ENCODE measurements at places on chromosomes 6 and 20. TPM values are rescaled to one million over a fixed set of nuclear protein-coding genes. Genes with fewer than 3 reads are reported as not detected.

DNA sequence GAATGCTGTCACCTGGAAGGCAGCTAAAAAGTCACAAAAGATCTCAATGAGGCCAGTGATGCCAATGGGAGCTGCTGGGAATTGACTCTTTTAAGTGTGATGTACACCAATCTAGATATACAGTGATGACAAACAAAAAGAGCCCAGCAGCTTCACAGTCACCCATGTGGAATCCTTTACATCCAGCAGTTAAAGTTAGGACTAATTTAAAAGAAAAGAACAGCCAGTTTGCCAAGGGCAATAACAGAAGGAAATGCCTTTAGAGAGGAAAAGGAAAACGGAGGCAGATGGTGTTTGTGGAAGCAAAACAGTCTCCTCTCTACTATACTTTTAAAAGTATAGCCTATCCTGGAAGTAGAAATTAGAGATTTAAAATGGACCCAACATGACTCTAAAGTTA lies 873.5 kb downstream of the EPHA7 start:
- no peak for DNase-seq
- H3K36me3 ChIP-seq, result no peaks in the 10 kb centered on the region
- no peaks in the 10 kb centered on the region for H3K4me1 ChIP-seq
- no peak overlapping the region for H3K27ac ChIP-seq

DNA sequence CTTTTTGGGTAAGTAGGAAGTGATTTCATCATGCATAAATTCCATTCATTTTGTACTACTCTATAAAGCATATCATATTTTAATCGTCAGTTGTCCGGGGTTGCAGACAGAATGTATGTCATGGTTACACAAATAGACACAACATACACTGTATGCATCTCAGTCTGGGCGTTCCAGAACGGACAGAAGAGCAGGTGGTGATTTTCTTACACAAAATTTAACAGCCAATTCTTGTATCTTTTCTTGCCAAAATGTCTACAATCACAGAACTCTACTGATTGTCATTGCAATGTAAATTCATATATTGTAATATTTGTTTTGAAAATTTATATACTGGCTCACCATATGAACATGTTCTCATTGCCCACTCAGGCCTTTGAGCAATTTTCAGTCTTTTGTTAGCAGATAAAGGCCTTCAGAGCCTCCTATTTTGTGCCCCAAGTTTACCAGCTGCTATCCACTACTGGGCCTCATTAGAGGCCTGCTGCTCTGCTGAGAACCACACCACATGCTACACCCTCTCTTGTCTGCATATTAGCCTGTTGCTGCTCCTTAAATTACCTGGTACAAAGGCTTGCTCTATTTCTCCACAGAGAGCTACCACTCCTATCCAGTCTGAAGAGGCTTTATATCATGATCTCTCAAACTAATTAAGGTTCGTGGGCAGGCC lies 61.5 kb downstream of the PRDM13 start:
- no peaks in the 10 kb centered on the region for H3K36me3 ChIP-seq
- H3K4me3 ChIP-seq, result no peak overlapping the region
- no peaks in the 10 kb centered on the region for H3K27me3 ChIP-seq
- H3K4me1 ChIP-seq, result peaks cover 6% of the 10 kb centered on the region
- no peak overlapping the region for H3K27ac ChIP-seq

DNA sequence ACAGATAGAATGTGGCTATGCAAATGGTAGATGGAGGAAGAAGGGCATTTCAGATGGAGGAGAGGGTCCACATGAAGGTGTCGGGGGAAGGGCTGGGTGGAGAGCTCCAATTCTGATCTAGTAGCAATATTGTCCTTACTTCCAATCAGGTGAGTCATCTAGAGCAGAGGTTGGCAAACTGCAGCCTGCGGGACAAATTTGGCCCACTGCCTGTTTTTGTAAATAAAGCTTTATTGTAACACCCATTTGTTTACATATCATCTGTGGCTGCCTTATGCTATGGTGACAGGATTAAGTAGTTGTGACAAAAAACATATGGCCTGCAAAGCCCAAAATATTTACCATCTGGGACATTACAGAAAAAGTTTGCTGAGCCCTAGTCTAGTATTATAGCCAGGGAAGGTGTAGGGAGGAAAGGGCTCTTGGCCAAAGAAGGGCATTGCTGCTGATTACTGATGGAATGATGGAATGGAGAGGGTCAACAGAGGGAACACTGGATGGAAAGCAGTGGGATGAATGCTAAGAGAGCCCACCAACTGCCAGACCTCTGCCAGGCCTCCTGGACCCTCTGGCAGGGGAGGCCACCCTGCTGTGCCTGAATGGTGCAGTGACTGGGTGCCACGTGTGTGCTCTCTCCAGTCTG lies 79.8 kb downstream of the SLC22A23 start:
- no peak overlapping the region for H3K4me3 ChIP-seq
- H3K27me3 ChIP-seq, result no peaks in the 10 kb centered on the region
- no peak overlapping the region for H3K27ac ChIP-seq
- no peaks in the 10 kb centered on the region for H3K36me3 ChIP-seq
- DNase-seq, result no peak
- peaks cover 22% of the 10 kb centered on the region for H3K4me1 ChIP-seq

GRCh38 chr6:48021904-48022303 lies 89.1 kb downstream of the PTCHD4 start:
- H3K27me3 ChIP-seq, result no peaks in the 10 kb centered on the region
- no peaks in the 10 kb centered on the region for H3K36me3 ChIP-seq
- peaks cover 4% of the 10 kb centered on the region for H3K4me1 ChIP-seq

GRCh38 chr6:100620085-100620840 lies 155.5 kb upstream of the SIM1 start:
- H3K4me1 ChIP-seq, result no peaks in the 10 kb centered on the region
- H3K4me3 ChIP-seq, result no peak overlapping the region
- H3K27me3 ChIP-seq, result no peaks in the 10 kb centered on the region

DNA sequence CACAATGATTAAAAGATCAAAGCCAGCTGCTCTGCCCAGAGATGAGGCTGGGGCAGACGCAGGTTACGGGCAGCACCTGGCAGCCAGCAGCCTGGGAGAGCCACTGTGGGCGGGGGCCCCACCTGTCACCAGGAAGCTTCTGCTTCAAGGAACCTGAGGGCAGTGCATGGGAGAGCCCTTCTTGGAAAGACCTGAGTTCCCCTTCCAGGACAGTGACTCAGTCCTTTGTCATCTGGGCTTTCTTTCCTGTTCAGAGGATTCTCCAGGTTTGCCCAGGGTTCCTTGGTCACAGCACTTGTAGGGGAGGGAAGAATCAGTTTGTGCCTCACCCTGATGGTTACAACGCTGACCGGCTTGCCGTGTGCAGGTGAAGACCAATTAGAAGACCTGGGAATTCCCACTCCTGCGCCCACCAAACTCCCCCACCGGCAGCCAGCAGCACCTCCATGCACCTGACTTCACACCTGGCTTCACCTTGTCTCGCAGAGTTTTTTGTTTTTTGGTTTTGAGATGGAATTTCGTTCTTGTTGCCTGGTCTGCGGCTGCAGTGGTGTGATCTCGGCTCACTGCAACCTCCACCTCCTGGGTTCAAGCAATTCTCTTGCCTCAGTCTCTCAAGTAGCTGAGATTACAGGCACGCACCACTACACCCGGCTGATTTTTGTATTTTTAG lies 2.0 kb downstream of the ZBP1 start:
- H3K27me3 ChIP-seq, result no peaks in the 10 kb centered on the region
- H3K27ac ChIP-seq, result no peak overlapping the region
- H3K4me3 ChIP-seq, result no peak overlapping the region
- H3K4me1 ChIP-seq, result no peaks in the 10 kb centered on the region

DNA sequence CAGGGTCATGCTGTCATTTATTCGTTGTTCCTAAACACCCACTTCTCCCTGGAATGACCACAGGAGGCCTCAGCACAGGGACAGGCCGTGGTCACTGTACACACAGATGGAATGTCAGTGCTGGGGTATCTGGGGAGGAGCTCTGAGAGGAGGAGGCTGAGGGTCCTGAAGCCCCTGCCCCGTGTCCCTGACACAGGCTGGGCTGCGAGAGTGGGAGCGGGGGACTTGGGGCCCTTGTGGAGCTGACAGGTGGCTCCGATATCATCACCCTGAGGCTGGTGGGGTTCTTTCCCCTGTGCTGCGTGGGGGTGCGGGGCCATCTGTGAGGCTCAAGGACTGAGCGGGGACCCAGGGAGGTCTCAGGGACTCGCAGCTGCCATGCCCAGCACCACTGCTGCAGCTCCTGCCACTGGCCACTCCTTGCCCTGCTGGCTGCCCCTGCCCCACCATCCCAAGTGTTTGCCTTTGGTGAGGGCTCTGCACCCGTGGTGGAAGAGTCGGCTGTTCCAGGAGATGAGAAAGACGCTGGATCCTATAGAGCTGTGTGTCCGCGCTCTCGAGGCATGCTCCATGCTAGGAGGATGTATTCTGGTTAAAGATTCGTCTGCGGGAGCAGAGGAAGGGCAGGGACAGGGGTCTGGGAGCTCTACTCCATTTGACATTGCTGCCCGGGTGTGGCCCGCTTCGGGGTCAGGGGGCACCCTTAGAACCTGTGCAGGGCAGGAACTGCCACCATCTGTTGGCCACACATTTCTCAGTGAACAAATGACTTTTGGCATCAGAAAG lies 18.9 kb downstream of the NPEPL1 start:
- no peaks in the 10 kb centered on the region for H3K36me3 ChIP-seq
- H3K4me3 ChIP-seq, result no peak overlapping the region
- no peaks in the 10 kb centered on the region for H3K4me1 ChIP-seq
- no peaks in the 10 kb centered on the region for H3K27me3 ChIP-seq
- no peak for DNase-seq

- no peak overlapping the region for H3K27ac ChIP-seq
- no peaks in the 10 kb centered on the region for H3K27me3 ChIP-seq
- no peaks in the 10 kb centered on the region for H3K4me1 ChIP-seq
Measured at GRCh38 chr6:43413002-43413401, 14.3 kb upstream of the ABCC10 start.

- H3K27ac ChIP-seq, result no peak overlapping the region
- no peak overlapping the region for H3K4me3 ChIP-seq
- DNase-seq, result no peak
- H3K27me3 ChIP-seq, result no peaks in the 10 kb centered on the region
- H3K36me3 ChIP-seq, result no peaks in the 10 kb centered on the region
- H3K4me1 ChIP-seq, result no peaks in the 10 kb centered on the region
Measured at GRCh38 chr6:154450498-154450897, 60.0 kb downstream of the CNKSR3 start.

GRCh38 chr6:113402544-113402943 lies 454.6 kb upstream of the MARCKS start:
- no peaks in the 10 kb centered on the region for H3K4me1 ChIP-seq
- no peak overlapping the region for H3K27ac ChIP-seq
- no peaks in the 10 kb centered on the region for H3K27me3 ChIP-seq
- H3K36me3 ChIP-seq, result no peaks in the 10 kb centered on the region
- no peak for DNase-seq

DNA sequence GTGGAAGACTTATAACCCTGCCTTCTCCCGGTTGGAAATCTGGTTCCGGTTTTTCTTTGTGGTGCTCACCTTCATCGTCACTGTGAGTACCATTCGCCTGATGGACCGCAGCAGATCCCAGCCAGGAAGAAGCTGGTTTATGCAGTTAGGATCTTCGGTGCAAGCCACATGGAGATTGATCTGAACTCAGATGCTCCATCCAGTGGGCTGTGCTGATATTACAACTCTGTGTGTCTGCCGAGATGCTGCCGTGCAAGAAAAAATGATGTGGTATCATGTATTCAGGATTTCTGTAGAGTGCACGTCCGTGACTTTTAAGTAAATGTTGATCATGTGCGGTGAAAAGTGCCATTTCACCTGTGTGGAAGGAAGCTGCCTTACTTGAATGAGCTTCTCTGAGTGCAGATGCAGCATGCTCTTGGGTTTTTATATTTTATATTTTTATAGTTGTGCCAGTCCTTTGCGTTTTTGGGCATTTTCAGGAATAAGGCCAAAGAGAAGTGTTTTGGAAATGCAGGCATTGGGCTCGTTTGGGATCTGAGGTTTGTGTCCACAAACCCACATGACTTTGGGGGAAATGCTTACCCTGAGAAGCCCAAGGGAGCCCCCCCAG lies 39.2 kb downstream of the DYNLT1 start:
- no peak overlapping the region for H3K27ac ChIP-seq
- no peaks in the 10 kb centered on the region for H3K4me1 ChIP-seq
- peak; percentile 91 for DNase-seq
- no peaks in the 10 kb centered on the region for H3K27me3 ChIP-seq

- peak; percentile 82 for DNase-seq
- peaks cover 6% of the 10 kb centered on the region for H3K4me1 ChIP-seq
- H3K36me3 ChIP-seq, result no peaks in the 10 kb centered on the region
- no peak overlapping the region for H3K27ac ChIP-seq
- H3K27me3 ChIP-seq, result no peaks in the 10 kb centered on the region
Measured at GRCh38 chr20:48904566-48905296, 16.8 kb upstream of the ARFGEF2 start.

GRCh38 chr6:123744840-123745239 lies 58.8 kb upstream of the NKAIN2 start:
- H3K4me1 ChIP-seq, result no peaks in the 10 kb centered on the region
- no peak overlapping the region for H3K27ac ChIP-seq
- no peaks in the 10 kb centered on the region for H3K36me3 ChIP-seq
- no peak overlapping the region for H3K4me3 ChIP-seq
- no peak for DNase-seq
- no peaks in the 10 kb centered on the region for H3K27me3 ChIP-seq

DNA sequence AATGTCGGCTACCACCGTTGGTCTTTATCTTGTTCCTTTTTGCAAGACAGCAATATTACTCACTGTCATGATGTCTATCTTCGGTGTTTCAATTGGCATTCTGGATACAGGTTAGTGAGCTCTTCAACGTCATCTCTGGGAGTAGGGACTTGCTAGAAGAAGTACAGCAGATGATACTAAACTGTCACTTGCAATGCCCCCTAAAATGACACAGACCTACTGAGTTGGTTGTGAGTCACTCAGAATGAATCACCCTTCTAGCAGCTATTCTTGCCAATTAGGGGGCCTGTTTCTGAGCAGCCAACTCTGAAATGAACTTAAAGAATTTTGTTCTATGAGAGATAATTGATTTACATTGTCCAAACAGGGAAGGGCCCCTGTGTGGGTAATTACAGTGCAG lies 176.5 kb downstream of the SLC16A10 start:
- peaks cover 6% of the 10 kb centered on the region for H3K36me3 ChIP-seq
- no peaks in the 10 kb centered on the region for H3K4me1 ChIP-seq
- no peak overlapping the region for H3K4me3 ChIP-seq
- DNase-seq, result no peak
- H3K27ac ChIP-seq, result no peak overlapping the region

DNA sequence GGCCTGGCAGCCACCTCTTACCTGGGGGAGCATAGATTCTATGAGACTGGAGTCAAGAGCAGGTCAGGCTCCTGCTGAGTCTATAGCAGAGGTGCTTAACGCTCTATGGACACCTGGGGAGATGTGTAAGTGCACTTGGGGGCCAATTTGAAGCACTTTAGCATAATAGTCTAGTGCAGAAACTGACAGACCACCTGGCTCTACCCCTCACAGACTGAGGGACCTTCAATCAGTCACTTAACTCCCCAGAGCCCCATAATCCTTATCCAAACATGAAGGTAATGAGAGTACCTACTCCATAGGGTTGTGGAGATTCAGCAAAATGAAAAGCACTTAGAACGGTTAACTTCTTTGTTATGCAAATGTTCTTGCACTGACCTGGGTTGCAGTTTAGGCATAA lies 87.3 kb upstream of the SLC22A16 start:
- peaks cover 5% of the 10 kb centered on the region for H3K4me1 ChIP-seq
- H3K4me3 ChIP-seq, result no peak overlapping the region
- H3K27ac ChIP-seq, result no peak overlapping the region
- no peaks in the 10 kb centered on the region for H3K36me3 ChIP-seq
- H3K27me3 ChIP-seq, result no peaks in the 10 kb centered on the region

The C20orf202 gene
- total RNA-seq, result not detected

The ZNF311 gene
- 1.8 TPM for total RNA-seq

The BMP7 gene
- 16.6 TPM for total RNA-seq

The GSTA2 gene
- not detected for total RNA-seq

The C6orf58 gene
- total RNA-seq, result not detected

The RAB44 gene
- total RNA-seq, result not detected

The METTL24 gene
- total RNA-seq, result not detected

All from GM23338 (cell line).